Peyer's patch (tissue), 4 donors: ENCODE measurements at places on chromosomes 2 and 18.
A peak's percentile ranks its signal among the peaks of the same experiment; 100 is the strongest.

- no peak overlapping the region for H3K27ac ChIP-seq
- H3K4me3 ChIP-seq, result no peak overlapping the region
- no peaks in the 10 kb centered on the region for H3K36me3 ChIP-seq
- H3K4me1 ChIP-seq, result no peaks in the 10 kb centered on the region
- DNase-seq, result peak; percentile 28
Observed at GRCh38 chr2:15733867-15734673, 142.4 kb downstream of the DDX1 start.

DNA sequence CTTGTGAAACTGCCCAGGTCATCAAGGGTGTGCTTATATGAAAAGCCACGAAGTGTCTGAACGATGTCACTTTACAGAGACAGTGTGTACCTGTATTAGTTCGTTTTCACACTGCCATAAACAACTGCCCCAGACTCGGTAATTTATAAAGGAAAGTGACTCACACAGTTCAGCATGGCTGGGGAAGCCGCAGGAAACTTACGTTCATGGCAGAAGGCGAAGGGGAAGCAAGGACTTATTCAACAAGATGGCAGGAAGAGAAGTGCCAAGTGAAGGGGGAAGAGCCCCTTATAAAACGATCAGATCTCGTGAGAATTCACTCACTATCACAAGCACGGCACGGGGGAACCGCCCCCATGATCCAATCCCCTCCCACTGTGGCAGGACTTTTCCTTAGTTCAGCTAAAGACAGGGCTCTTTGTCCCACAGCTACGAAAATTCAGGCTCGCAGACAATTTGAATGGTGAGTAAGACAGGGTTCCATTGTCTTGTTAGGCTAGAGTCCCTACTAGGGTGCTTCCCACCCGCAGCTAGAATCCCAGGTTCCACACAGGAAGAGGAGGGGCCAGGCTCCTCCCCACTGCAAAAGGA lies 20.1 kb downstream of the TMEM177 start:
- no peaks in the 10 kb centered on the region for H3K36me3 ChIP-seq
- H3K4me3 ChIP-seq, result no peak overlapping the region
- no peaks in the 10 kb centered on the region for H3K27me3 ChIP-seq

DNA sequence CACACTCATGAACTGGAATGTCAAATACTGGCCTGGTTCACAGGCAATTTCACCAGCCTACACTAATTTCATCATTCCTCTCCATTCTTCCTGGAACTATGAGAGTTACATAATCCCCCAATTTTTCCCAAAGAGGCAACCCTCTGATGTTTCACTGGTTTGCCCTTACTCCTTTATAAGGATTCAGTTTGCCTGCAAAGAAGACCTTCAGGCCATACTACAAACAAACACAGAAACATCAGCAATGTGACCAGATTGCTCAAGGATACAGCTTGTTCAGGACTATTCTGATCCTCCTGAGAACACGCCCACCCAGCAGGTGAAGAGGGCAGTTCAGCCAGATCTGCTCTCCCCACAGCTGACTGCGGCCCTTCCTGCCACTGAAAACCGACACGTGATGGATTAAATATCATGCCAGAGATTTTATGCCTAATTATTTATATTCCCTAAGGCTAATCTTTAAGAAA lies 215.5 kb downstream of the ETAA1 start:
- no peak overlapping the region for H3K27ac ChIP-seq
- H3K4me3 ChIP-seq, result no peak overlapping the region
- H3K4me1 ChIP-seq, result no peaks in the 10 kb centered on the region
- H3K27me3 ChIP-seq, result no peaks in the 10 kb centered on the region

DNA sequence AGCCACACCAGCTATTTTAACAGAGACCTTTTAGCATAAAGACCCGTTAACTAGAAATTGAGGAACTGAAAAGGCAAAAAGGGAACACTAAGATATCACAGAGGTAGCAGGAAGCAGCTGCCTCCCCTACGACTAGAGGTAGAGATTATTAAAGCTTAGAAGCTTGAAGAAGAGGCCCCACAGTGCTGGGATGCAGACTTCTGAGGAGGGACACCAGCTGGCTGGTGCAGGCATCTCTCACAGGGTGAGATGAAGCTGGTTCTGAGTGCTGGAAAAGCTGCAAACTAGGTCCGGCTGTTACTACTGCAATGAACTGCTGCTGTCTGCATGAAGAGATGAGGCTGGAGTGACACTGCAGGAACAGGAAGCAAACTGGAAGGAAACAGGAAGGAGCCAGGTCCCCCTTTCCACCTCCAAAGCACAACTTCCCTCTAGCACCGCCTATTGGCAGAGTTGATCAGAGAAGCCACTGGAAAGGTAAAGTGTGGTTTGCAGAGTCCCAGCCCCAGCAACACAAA lies 61.2 kb upstream of the MRPS9 start:
- H3K27me3 ChIP-seq, result no peaks in the 10 kb centered on the region
- DNase-seq, result no peak
- no peak overlapping the region for H3K27ac ChIP-seq
- no peak overlapping the region for H3K4me3 ChIP-seq
- no peaks in the 10 kb centered on the region for H3K36me3 ChIP-seq
- H3K4me1 ChIP-seq, result no peaks in the 10 kb centered on the region
